ENCODE measurements at places on chromosomes 2 and 18.

DNA sequence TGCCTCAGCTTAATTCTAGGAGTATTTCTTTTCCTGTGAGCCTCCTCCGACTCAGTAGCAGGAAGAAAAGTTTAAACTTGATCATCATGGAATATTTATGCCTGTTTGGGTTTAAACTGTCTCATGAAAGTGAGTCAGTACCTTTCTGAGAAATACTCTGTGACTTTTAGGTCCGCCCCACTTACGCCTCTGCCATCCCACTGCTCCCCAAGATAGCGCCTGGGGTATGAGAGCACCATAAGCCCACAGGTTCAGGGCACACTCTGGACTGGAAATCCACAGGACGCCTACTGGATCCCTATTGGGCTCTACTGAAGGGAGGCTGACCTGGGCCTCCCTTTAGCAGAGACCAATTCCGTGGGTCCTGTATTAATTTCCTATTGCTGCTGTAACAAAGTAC is 175.8 kb upstream of the CDH20 start:
- DNase-seq: no peak

DNA sequence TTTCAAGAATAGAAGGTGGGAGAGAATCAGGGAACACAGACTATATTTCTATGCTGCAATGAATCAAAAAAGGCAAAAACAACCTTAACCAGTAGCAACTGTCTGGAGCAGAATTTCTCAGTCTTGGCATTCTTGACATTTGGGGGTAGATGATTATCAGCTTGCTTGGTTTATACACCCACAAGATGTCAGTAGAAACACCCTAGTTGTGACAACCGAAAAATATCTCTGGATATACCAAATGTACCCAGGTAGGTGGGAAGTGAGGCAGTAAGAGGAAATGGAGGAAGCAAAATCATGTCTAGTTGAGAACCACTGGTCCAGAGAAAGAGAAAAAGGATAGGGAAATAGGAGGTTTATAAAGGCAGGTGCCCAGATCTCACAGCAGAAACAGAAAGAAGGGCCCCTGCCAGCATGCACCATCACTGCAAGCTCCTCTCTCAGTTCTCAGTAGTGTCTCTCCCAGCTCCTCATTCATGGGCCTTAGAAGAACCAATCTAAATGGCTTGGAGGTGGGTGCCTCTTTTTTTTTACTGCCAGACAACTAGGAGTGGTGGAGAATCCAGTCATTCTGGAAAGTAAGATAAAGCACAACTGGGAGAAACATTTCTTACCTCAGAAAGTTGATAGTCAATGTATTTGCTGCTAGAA is 50.4 kb downstream of the MBD2 start:
- DNase-seq: no peak

- DNase-seq: no peak
These were observed 119.2 kb downstream of the ANTXR1 start for GRCh38 chr2:69131983-69132675.

GRCh38 chr2:1251520-1251919 is 161.7 kb upstream of the TPO start:
- no peak for DNase-seq

DNA sequence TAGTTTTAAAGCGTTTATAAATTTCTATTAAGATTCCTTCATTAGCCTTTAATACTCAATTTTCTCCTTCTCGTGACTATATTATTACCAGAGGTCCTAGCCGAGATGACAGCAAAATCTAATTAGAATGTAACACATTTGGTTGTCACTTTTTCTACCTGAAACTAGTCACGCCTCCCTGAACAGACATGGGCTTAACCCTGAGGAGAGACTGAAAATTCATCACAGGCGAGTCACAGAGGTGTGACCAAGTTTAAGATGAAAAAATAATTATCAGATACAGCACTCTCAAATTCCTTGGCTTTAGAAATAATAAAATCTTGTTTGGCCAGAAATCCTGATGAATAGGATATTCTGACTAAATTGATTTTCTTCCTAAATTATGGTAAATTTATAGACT is 834.4 kb upstream of the SLC39A10 start:
- DNase-seq: no peak

- DNase-seq: no peak
These were observed 41.6 kb downstream of the SEMA4F start for GRCh38 chr2:74695663-74696062.

- no peak for DNase-seq
These were observed 262.8 kb downstream of the PTH2R start for GRCh38 chr2:208669394-208669793.

DNA sequence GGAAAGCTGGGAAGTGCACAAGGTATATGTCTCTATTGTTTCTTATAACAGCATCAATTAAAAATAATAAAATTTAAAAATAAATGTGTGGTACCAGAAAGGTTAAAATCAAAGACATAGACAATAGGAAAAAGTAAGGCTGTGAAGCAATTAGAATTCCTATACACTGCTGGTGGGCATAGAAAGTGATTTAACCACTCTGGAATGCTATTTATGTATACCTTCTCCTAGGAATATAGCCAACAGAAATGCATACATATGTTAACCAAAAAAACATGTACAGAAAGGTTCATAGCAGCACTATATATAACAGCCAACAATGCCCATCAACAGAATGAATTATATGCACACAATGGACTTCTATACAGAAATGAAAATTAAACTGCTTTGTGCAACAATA is 43.0 kb downstream of the WDSUB1 start:
- no peak for DNase-seq

DNA sequence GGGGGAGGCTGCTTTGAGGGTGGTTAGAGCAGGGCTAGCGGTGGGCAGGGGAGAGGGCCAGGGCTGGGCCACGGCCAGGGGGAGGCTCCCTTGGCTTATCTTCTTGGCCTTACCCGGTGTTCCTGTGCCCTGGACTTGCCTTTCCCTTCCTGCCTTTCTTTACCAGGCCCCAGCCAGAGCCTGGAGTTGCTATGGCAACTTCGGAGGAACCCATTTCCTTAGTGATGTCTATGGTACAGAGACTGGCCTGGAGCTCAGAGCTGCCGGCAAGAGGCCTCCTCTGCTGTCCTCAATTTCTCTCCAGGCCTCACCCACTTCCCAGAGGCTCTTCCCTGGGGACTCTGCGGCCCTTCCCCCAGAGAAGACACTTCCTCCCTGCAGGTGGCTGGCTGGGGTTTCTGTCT is 11.5 kb downstream of the SPEG start:
- no peak for DNase-seq

- DNase-seq: peak; percentile 8
These were observed 515.8 kb downstream of the GALR1 start for GRCh38 chr18:77765468-77765867.

DNA sequence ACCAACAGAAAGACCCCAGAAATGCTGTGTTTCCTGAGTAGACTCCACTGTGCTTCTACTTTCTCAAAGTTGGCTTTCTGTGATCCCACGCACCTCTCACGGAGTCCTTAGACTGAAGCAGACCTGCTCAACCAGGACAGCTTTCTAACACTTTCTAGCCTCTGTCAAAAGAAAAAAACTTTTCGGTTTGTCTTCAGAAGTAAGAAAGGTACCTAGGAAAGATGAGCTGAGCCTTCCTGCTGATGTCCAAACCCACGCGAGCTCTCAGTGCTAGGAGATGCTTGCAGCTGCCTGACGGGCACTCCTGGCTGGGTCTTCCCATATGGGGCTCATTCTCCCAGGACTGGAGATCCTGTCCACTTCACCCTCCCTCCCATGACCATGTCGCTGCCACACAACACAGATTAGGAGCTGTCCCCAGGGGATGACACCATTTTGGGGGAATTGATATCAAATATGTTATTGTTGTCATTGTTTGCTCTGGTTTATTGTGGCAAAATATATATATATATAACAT is 49.2 kb upstream of the DAPL1 start:
- no peak for DNase-seq

DNA sequence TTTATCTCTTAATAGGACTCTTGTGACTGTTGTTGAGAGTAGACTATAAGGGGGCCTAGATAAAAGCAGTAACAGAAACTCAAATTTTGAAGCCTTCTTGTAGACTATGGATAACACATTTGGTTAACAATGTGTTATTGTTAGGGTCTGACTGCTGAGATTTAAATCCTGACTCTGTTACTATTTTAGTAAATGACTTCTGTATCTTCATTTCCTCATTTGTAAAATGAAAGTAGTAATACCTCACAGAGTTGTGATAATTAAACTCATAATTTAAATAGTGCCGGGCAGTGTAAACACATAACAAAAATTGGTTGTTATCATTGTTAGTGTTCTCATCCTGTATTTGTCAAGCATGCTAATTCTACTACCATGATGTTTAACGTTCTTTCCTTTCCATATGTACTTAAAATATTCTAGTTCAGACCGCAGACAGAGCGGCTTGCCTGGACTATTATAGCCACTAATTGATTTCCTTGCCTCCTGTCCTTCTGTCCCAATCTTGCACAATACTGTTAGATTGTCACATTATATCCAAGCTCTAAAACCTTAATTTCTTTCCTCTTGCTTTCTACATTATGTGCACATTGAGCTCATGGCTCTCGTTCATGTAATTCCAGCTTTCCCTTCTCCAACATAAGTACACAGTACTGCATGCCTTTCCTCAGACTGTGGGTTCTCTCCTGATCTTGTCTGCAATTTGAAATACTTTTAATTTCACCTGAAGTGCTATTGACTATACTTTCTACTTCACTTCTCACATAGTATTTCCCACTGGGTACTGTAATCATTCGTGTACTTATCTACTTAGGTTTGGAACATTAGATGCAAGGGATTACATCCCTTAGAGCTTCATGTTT is 48.4 kb downstream of the RBBP8 start:
- no peak for DNase-seq

- no peak for DNase-seq
These were observed 98.1 kb downstream of the ANTXR1 start for GRCh38 chr2:69111076-69111475.

DNA sequence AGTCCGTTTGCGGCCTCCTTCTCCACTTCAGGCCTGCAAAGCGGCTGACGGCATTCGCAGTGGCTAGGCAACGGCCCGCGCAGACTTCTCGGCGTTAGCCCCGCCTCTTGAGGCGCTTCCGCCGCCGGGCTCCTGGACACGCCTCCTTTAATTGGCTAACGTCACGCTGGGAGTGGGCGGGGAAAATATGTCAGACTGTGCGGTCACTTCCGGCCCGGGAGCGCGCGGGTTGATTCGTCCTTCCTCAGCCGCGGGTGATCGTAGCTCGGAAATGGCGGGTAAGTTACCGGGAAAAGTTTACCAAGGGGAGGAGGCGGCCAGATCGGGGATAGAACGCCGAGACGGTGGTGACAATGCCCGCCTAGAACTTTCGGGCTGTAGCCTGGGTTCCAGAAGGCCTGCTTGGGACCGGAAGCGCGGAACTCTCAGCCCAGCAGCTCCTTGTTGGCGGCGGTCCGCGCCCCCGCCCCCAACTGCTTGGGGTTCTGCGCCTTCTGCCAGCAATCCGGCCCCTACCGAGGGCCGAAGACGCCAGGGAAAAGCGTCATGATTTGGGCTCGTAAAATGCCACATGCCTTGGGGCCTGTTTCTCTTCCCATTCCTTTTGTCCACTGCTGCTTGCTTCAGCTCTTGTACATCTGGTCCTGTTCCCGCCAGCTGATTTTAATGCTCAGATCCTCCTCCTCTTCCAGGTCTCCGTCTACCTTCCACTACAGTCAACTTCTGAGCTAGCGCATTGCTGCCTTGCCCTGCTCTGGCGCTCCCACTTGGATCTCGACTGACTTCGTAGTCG is at the start of gene HAT1:
HAT1 (plus strand) TSS at position 232 of the 793 bp plus-strand sequence; CDS start at position 272, 40 bp downstream.
- DNase-seq: peak; percentile 97

DNA sequence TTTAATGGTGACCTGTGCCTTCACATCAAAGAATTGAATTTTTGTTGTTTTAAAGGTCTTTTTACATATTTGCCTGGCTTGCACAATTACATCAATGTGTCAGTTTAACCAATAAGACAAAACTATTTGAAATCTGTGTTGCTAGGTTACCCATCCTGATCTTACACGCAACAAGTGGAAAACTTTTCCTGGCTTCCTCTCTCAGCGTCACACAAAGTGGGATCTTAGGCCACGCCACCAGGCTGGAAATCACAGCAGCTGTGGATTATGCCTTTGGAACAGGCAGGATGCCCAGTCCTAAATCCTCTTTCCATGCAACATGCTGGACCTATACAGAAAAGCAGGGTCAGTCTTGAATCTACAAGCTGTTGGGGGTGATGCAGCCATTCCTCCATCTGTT is 298.2 kb upstream of the HNRNPA3 start:
- no peak for DNase-seq

DNA sequence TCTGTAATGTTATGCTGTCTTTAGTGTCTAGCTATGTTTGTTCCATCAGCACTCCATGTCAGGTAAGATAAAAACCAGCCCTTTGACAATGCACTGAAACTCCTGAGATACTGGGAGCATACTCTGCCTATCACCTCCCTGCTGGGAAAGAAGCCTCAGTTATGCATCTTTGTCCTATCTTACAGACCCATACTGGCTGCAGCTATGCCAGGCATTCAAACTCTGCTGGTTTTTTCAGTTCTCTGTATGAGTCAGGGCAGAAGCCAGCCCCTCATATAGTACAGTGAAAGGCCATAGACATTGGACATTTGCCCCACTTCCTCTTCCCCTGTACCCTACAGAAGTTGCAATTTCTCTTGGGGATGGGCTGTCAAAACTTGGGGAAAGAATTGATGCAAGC is 181.1 kb upstream of the RGPD4 start:
- DNase-seq: no peak

DNA sequence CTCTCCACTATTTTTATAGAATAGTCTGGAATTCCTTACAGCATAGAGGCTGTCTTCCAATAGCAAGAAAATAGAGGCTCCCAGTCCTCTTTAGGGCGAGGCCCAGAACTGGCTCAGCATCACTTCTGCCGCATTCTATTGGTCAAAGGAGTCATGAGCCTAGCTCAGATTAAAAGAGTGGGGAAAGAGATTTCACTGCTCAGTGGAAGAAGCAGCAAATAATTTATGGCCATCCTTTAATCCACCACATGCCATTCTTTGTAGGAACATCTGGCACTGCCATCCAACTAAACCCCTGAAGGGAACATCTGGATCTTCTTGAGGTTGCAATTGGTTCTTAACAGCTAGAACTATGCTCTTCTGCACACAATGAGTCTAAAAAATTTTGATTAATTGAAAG is 43.4 kb upstream of the NEUROD1 start:
- DNase-seq: no peak

DNA sequence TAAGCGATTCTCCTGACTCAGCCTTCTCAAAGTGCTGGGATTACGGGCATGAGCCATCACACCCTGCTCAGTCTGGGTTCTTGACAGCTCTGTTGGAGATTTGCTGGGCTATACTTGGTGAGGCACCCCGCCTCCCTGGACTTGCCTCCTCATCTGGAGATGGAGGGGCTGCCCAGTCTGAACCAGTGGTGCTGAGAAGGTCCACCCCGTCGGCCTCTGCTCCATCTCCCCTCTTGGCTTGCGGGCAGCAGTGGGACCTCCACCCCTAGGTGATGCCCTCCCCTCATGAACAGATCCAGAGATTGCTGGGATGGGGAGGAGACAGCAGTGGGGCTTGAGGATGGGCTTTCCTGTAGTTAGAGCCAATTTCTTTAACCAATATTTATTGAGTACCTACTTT is 120.9 kb downstream of the CLIP4 start:
- DNase-seq: no peak

- no peak for DNase-seq
These were observed 1230.1 kb upstream of the CDH2 start for GRCh38 chr18:29406996-29407395.

- no peak for DNase-seq
These were observed 2.9 kb downstream of the DNPEP start for GRCh38 chr2:219384859-219385258.

- peak; percentile 8 for DNase-seq
These were observed 21.2 kb upstream of the EPAS1 start for GRCh38 chr2:46275995-46276394.

Data from globus pallidus (tissue), 1 donor.